Ascending aorta (tissue), 2 donors: ENCODE measurements at places on chromosomes 11 and 22. TPM values are rescaled to one million over a fixed set of nuclear protein-coding genes. Genes with fewer than 3 reads are reported as not detected.

DNA sequence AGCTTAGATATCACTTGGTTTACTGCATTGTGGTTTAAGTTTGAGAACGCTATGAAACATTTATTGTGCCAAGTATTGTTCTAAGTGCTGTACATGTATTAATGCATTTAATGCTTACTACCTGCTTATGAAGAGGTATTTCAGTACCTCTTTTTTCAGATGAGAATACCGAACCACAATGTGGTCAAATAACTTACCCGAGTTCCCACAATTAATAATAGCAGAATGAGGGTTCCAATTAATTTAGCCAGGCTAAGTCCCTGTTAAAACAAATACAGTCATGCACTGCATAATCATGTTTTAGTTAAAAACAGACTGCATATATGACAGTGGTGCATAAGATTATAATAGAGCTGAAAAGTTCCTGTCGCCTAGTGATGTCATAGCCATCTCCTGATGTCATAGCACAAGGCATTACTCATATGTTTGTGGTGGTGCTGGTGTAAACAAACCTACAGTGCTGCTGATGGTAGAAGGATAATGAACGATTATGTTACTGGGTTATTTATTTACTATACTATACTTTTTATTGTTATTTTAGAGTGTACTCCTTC, 4.3 kb downstream of the ZC3H12C start:
- H3K27ac ChIP-seq = no peak overlapping the region
- H3K4me1 ChIP-seq = peaks cover 23% of the 10 kb centered on the region
- no peaks in the 10 kb centered on the region for H3K36me3 ChIP-seq
- H3K4me3 ChIP-seq = no peak overlapping the region

GRCh38 chr11:66311470-66311964, 5.3 kb downstream of the CD248 start:
- H3K4me1 ChIP-seq = peaks cover 5% of the 10 kb centered on the region
- no peaks in the 10 kb centered on the region for H3K36me3 ChIP-seq
- no peak for DNase-seq
- peak overlapping the region; percentile 75 for H3K27ac ChIP-seq
- no peaks in the 10 kb centered on the region for H3K27me3 ChIP-seq
- peak overlapping the region; percentile 70 for H3K4me3 ChIP-seq

Gene GDPD4
- not detected for total RNA-seq

Gene CXCR5
- total RNA-seq = not detected
